NCI-H1417 (cell line): ENCODE measurements at places on chromosomes 11 and 22.

DNA sequence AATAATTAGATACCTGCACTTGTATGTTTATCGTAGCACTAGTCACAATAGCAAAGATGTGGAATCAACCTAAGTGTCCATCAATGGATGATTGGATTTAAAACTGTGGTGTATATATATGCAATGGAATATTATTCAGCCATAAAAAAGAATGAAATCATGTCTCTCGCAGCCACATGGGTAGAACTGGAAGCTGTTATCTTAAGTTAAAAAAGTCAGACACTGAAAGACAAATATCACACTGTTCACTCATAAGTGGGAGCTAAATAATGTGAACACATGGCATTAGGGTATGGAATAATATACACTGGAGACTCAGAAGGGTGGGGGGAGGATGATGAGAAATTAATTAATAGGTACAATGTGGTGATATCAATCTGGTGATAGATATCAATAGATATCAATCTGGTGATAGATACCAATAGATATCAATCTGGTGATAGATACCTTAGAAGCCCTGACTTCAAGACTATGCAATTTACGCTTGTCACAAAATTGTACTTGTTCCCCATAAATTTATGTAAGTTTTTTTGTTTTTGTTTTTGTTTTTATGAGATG, 2.0 kb downstream of the LMO2 start:
- DNase-seq = no peak

- DNase-seq = no peak
These were observed 13.3 kb upstream of the KCNQ1OT1 start for GRCh38 chr11:2713094-2713493.

DNA sequence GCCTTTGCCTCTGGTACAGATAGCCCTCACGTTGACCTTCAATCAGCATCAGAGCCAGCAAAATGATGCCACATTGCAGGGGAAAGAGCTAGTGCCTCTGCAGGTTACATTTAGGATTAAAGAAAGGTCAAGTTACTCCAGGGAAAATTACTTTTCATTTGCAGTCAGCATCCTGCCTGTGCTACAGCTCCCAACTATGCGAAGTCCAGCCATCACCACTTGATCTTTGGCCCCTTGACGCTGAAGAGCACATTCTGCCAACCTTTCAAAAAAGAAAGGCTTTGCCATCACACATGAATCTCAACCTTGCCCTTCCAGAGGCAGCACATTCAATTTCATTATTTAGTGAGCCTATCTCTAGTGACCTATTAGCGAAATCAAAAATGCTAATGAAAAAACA, 11.3 kb downstream of the FJX1 start:
- no peak for DNase-seq

GRCh38 chr11:122843281-122844141, 5.2 kb downstream of the CRTAM start:
- peak; percentile 31 for DNase-seq

DNA sequence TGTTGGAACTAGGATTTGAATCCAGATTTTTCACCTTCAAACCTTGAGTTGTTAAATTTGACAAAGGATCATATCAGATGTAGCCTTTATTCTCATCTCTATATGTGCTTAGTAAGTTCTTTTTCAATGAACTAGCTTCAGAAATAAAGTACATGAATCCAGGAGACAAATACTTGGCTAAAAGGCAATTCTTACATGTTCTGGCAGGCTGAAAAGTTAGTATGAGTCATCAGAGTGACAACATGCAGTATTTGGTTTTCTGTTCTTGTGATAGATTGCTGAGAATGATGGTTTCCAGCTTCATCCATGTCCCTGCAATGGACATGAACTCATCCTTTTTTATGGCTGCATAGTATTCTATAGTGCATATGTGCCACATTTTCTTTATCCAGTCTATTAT, 40.4 kb downstream of the BBOX1 start:
- DNase-seq = no peak

DNA sequence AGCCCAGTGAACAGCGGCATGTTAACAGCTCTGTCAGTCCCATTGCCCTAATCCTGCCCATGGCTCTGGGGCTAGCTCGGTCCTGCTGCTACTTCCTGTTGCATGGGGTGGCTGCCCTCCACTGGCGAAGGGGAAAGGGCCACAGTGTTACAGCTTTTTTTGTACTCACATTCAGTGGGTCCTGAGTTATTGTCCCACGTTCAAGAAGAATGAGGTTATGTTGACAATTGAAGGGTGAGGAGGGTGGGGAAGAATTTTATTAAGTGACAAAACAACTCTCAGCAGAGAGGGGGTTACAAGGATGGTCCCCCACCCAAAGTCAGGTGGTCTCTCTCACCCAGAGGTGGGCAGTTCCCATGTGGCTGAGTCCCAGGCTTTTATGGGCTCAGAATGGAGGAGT, 17.7 kb upstream of the MS4A7 start:
- DNase-seq = no peak

GRCh38 chr22:33513388-33514338, 406.6 kb downstream of the LARGE1 start:
- no peak for DNase-seq

GRCh38 chr22:29801153-29801552, 34.0 kb downstream of the UQCR10 start:
- DNase-seq = no peak

DNA sequence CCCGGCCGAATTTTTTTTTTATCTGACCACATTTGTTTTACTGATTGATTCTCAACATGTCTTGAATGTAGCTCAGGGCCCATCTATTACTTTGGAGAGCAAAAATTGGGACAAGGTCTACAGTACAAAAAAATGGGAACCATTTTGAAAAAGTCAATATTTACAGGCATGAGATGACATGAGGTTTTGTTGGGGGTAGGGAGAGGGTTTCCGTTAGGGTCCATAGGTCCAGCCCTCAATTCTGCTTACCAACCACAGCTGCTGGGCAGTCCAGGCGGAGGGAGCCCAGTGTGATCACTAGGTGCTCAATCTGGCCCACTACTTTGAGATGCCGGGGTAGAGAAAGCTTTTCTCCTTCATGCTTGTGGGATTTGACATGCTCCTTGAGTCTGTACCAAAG, 18.3 kb downstream of the NRIP3 start:
- no peak for DNase-seq

DNA sequence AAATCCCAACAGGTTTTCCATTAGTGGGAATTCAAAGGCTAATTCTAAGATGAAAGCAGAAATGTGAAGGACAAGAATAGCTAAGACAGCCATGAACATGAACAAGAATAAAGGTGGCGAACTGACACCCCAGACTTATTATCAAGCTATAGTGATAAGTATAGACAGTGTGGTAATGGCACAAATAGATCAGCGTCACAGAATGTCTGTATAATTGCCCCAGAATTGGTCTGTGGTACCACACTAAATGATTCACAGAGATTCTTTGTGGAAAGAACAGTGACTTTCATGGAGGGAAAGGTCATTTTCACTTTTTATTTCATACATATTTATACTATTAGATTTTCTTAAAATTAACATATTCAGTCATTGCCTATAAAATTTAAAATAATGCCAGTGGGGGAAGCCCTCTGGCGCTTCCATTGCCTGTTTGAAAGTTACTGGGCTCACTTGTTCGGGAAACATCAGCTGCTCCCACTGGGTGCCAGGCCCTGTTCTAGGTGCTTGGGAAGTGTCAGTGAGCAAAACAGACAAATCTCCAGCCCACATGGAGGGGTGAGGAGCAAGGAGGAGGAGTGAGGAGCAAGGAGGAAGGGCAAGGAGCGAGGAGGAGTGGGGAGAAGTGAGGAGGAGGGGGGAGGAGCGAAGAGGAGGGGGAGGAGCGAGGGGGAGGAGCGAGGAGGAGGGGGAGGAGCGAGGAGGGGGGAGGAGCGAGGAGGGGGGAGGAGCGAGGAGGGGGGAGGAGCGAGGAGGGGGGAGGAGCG, 11.3 kb upstream of the NLRP6 start:
- no peak for DNase-seq

DNA sequence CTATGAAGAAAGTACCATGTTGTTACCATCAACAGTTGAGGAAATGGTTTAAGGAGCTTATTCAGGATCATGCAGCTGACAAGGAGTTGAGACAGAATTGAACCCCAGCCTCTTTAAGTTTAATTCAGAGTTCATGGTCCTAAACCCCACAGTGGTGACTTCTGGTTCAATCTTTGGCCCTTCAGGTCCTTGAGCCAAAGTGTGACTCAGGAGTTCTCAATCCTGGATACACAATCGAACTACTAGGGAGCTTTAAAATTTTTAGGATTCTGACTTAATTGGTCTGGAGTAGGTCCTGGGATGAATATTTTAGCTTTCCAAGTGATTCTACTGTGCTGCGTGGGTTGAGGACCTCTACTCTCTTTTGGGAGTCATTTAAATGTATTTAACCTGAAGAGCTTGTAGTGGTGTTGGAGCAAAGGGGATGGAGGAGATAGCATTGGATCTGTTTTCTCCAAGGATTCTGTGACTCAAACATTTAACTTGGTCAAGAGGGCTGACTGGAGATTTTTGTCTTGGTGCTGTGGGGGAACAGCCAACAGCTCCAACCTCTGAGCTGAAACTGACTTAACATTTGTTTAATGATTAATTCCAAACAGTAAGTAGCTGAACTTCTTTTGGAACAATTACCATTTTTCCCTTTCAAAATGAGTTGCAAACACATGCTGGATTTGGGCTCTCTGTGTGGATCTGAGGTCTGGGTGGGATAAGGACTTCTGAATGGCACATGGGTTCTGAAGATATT, 80.1 kb downstream of the INSC start:
- DNase-seq = no peak

GRCh38 chr11:123211149-123211852, 16.3 kb upstream of the CLMP start:
- no peak for DNase-seq

DNA sequence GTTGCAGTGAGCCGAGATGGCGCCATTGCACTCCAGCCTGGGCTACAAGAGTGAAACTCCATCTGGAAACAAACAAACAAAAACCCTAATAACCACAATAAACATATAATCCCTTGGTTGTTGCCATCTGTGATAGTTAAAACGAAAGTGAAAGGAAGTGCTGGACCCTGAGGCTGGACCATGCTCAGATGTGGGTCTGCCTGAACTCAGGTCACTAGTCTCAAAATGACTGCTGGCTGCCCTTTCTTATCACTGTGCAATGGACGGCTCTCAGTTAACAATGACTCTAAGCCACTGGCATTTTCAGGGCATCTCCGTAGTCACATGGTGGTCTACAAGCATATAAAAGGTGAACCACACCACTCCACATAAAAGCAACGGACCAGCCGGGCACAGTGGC, 48.2 kb upstream of the FTH1 start:
- no peak for DNase-seq

GRCh38 chr11:122656631-122657101, 1.1 kb downstream of the UBASH3B start:
- no peak for DNase-seq

- DNase-seq = no peak
These were observed 65.5 kb downstream of the ME3 start for GRCh38 chr11:86606836-86607481.

DNA sequence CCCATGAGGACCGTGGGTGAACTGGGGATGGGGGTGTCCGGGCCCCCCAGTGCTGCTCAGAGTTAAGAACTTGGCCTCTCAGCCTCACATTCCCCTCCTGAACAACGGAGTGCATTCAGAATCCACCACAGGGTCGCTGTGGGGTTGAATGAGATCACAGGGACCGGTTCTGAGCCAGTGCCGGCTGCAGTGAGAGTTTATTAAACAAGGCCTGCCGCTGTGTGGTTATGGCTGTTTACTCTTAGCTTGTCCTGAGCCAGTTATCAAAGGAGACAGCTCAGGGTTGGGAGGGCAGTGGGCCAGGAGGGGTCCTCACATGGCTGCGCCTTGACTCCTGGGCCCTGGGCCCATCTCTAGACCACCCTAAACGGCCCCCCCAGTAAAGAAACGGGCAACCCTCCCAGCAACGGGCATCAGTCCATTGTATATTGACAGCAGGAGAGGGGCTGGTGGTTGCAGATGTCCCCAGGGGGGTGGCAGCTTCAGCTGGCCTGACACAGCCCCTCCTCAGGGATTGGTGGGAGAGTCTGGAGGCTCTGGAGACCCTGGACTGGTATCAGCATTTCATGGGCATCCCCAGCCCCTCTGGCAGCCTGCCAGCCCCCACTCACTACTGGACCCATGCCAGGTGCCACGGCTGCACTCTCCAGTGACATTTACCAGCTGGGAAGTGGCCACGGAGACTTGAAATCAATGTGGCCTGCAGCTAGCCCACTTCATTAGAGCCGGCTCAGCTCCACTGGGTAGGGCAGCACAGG, 15.1 kb upstream of the CABP7 start:
- DNase-seq = peak; percentile 42

DNA sequence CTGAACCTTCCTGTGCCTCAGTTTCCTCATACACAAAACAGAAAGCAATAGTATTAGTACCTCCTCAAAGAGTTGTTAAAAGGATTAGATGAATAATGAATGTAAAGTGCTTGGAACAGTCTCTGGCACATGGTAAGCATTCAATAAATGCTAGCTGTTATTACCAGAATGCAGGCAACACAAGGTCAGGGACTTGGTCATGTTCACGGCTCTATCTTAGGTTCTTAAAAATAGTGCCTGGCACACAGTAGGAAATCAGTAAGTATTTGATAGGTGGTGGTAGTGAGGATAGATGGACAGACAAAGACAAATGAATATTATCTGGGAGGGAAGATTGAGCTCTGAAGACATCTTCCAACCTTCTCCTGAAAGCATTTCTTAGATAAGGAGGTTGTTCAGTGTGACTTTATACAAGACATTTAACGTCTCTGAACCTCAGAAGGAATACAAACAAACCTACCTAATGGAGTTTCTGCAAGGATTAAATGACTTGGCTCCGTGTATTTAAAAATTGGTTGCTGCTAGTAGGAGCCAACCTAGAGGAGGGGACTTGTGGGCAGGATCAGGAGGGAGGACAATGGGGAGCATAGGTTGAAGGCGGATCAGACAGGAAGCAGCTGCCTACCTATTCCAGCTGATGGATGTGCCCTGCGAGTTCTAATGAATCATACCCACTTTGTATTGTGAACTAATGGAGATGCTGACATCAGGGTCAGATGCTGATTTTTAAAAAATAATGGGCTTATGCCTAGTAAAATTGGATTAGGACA, 94.1 kb downstream of the DBX1 start:
- DNase-seq = peak; percentile 10

DNA sequence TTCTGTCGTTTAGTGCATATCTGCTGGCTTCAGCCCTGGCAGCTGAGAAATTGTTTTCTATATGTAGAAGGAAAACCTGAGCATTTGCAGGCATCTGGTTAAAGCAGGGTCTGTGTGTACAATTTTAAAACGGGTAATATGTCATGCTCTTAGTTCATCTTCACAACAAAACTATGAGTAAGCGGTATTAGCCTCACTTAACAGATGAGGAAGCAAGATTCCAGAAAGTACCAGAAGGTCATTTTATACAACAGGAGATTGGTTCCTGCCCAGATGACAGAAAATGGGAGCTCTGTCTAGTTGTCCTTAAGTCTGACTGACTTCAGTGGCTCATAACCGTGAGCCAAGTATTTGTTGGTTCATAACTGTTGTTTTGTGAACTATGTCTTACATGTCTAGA, 1.1 kb downstream of the TIMM10B start:
- no peak for DNase-seq
